Heart left ventricle (tissue), 16 donors: ENCODE measurements at places on chromosomes 1 and 21. TPM values are rescaled to one million over a fixed set of nuclear protein-coding genes. Genes with fewer than 3 reads are reported as not detected.

DNA sequence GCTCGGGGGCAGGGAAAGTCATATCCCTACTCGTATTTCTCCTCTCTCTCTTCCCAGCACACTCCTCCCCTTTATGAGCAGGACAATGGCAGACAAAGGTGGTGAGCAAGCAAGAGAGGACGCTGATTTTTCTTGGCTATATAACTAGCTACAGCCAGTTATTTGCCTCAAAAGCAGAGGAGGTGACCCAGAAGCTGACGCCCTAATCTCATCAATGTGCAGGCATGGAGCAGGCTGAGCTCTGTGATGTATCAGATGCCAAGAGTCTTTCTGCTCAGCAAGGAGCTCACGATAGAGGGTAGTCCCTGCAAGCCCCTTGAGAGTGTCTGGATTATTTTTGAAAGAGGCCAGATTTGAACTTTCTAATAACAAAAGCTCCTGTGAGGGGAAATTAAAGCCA is 75.5 kb downstream of the ASTN1 start:
- DNase-seq, result no peak

- DNase-seq, result no peak
These were observed 20.3 kb upstream of the LSS start for GRCh38 chr21:46248827-46249226.

The GPR137B gene
- total RNA-seq, result 49.7 TPM

DNA sequence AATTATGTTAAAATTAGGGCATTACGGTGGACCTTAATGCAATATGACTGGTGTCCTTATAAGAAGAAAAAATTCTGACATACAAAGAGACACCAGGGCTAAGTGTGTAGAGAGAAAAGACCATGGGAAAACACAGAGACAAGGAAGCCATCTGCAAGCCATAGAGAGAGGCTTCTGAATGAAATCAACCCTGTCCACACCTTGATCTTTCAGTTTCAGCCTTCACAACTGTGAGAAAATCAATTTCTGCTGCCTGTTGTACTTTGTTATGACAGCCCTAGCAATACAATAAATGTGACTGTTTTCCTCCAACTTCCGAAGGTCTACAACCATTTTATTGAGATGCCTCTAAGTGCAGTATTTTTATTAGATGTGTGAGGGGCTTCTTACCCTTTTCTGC is 1407.2 kb downstream of the MRPL39 start:
- no peak for DNase-seq

GRCh38 chr21:26405071-26405470 is 168.0 kb downstream of the CYYR1 start:
- DNase-seq, result no peak

The CHODL gene
- not detected for total RNA-seq

- DNase-seq, result no peak
These were observed 177.1 kb downstream of the MAGI3 start for GRCh38 chr1:113567427-113567826.

The IGSF9 gene
- total RNA-seq, result not detected

The PGLYRP4 gene
- total RNA-seq, result not detected

DNA sequence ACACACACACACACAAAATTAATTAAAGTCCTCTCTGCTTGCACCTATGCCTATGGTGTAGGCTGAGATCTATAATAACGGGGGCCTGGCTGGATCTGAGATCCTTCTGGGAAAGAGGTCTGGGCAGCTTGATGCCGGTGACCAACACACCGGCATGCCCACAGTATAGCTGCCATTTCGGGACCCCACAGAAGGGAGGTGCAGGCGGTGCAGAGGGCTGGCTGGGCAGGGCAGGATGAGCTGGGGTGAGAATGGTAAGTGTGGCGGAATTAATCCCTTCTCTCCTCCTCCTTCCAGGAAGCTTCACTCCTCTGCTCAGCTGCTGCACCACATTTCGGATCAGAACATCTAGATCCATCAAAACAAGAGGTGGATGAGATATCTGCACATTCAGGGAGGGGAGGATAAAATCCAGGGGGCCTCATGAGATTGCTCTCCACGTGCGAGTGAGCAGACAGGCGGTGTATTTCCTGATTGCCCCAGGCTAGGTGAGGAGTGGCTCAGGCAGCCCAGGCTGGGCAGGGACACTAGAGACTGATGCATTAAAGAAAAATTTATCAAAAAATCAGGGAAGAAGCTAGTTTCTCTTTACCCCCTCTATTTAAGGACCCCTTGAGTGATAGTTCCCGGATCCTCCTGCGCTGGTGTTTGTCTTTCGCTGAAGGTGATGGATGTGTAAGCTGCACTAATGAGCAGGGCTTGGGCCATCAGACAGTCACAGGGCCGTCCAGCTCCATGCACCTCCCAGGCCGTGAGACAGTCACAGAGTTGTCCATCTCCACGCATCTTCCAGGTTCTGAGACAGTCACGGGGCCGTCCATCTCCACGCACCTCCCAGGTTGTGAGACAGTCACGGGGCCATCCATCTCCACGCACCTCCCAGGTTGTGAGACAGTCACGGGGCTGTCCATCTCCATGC is 449.9 kb downstream of the PTPRU start:
- no peak for DNase-seq

GRCh38 chr1:115057661-115058254 is 28.1 kb downstream of the TSHB start:
- DNase-seq, result no peak

- DNase-seq, result no peak
These were observed 648 bp upstream of the DR1 start for GRCh38 chr1:93344886-93345632.

The CYP4A11 gene
- not detected for total RNA-seq

The LCE2C gene
- not detected for total RNA-seq

GRCh38 chr21:33036430-33037162 is 10.9 kb downstream of the OLIG2 start:
- DNase-seq, result no peak

The KCNN3 gene
- total RNA-seq, result 1.0 TPM

DNA sequence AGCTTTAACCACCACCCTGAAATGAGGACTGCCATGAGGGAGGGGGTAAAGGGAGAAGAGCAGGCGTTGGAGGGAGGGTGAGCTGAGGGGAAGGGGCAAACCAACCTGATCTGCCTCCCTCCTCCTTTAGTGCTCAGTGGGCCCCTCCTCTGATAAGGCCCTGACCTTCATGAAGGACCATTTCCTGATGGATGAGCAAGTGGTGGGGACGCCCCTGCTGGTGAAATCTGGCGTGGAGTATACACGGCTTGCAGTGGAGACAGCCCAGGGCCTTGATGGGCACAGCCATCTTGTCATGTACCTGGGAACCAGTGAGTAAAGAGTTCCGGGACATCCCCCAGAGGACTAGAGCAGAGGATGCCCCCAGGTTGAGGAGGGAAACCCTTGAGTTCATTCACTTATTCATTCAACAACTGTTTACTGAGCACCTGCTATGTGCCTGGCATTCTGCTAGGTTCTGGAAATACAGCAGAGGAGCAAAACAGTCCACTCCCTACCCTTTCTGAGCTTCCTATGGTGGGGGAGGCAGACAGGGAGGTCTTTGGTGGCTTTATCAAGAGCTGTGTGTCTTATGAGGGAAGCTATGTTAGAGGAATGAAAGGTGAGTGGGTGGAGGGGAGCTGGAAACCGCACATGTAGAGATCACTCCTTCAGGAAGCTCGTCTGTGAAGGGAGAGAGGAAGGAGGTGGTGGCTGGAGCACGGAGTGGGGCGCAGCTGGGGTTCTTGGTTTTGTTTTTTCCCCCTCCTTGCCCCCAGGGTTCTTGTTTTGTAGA is 19.5 kb downstream of the SEMA4A start:
- DNase-seq, result no peak

DNA sequence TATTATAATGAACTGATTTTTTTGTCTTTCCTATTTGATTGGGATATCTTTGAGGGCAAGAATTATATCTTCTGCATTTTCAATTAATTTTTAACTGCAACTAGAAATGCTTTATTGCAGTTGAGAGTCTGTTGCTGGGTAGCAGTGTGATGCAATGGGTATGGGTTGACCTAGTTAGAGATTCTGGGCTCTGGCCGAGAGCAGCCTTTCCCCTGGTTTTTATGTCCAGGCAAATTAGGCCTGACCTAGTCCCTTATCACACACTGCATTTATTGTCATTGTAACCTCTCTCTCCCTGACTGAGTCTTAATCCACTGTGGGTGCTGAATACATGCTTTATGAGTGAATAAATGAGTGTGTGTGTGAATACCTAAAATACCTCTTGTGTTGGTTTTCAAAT is 206.4 kb upstream of the PTGFR start:
- DNase-seq, result no peak

DNA sequence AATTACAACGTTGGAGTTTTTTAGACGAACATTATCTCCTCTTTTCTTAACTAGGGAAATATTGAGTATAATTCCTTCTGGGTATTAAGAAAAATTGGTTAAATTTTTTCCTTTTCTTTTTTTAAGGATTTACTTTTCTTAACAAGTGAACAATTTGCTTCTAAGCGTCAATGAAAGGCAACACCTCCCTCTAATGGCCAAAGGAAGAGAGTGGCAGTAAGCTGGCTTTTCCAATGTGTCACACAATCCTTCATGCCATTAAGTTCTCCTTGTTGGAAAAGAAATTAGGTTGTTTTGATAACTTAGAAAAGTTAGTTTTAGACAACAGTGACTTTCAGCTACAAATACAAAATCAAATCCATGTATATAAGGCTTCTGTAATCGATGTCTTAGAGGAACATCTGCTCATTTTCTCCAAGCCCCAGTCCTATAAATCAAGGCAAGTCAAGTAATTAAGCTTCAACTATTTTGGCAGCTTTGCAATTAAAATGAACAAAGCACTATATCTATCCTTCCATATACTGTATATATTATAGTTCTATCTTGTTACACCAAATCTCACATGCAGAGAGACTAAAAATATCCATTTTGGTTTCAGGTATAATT is 62.8 kb downstream of the EDEM3 start:
- no peak for DNase-seq

The SPATA45 gene
- total RNA-seq, result not detected

DNA sequence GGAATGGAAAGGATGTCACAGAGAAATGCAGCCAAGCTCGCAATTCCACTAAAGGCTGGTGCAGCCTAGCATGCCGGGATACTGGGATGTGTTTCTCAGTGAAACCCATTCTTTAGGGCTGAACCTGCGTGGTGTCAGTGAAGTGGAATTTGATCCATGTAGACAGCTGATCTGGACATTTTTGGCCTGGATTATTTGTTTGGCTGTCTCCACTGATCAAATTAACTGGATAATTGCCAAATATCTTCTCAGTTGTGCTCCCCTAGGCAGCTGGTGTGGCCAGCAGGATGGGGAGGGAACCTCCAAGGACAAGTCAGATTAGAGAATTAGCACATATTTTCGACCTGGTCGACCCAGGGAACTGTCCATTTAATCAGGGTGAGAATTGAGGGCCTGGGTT is 318.4 kb downstream of the RPS6KC1 start:
- DNase-seq, result no peak

- DNase-seq, result no peak
These were observed 59.3 kb upstream of the LHX8 start for GRCh38 chr1:75074831-75075395.
